ENCODE measurements at places on chromosomes 4 and X.

DNA sequence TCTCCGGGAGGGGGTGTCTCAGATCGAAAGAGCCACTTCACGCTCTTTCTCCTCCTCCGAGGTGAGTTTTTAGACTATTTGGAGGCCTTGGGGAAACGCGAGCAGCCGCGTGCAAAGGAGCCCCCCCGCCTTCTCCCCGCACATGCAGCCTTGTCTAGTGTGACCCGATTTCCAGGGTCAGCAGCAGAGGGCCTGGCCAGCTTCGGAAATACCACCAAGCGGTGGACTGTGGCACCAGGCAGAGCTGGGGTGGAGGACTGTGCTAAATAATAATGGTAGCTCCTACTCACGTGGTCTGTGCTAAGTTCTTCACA is 79.3 kb upstream of the BCOR start:
- no peaks in the 10 kb centered on the region for H3K27me3 ChIP-seq
- peak overlapping the region; percentile 59 for H3K27ac ChIP-seq
- no peaks in the 10 kb centered on the region for H3K36me3 ChIP-seq

DNA sequence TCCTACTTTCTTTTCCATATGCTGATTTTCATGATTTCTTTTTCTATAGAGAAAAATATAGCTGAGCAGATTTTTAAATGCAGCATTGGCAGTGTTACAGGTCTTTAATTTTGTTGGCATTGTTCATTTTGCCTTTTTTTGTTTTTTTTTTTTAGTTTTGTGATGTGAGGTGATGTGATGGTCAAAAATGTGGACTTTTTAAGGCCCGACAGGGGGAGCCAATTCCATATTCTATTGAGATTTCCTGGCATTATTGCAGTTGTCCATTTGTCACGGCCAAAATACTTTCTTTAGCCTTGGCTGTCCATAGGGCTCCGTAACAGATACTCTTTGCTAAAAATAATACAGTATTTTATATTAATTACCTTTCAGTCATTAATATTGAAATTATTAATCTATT is 47.8 kb downstream of the SLIT2 start:
- DNase-seq, result peak; percentile 42
- no peak overlapping the region for H3K4me3 ChIP-seq
- H3K27me3 ChIP-seq, result no peaks in the 10 kb centered on the region
- H3K4me1 ChIP-seq, result peaks cover 21% of the 10 kb centered on the region
- no peaks in the 10 kb centered on the region for H3K36me3 ChIP-seq
- no peak overlapping the region for H3K27ac ChIP-seq

GRCh38 chr4:115675719-115676118 is 562.3 kb upstream of the NDST4 start:
- H3K27me3 ChIP-seq, result no peaks in the 10 kb centered on the region
- H3K27ac ChIP-seq, result no peak overlapping the region
- H3K36me3 ChIP-seq, result no peaks in the 10 kb centered on the region
- peak overlapping the region; percentile 16 for H3K4me3 ChIP-seq
- H3K4me1 ChIP-seq, result peaks cover 24% of the 10 kb centered on the region

- peaks cover 22% of the 10 kb centered on the region for H3K4me1 ChIP-seq
- H3K4me3 ChIP-seq, result peak overlapping the region; percentile 69
- H3K27me3 ChIP-seq, result peaks cover 17% of the 10 kb centered on the region
- no peak overlapping the region for H3K27ac ChIP-seq
- H3K36me3 ChIP-seq, result no peaks in the 10 kb centered on the region
- no peak for DNase-seq
Observed at GRCh38 chr4:185211035-185211434, 1.6 kb downstream of the SNX25 start.

DNA sequence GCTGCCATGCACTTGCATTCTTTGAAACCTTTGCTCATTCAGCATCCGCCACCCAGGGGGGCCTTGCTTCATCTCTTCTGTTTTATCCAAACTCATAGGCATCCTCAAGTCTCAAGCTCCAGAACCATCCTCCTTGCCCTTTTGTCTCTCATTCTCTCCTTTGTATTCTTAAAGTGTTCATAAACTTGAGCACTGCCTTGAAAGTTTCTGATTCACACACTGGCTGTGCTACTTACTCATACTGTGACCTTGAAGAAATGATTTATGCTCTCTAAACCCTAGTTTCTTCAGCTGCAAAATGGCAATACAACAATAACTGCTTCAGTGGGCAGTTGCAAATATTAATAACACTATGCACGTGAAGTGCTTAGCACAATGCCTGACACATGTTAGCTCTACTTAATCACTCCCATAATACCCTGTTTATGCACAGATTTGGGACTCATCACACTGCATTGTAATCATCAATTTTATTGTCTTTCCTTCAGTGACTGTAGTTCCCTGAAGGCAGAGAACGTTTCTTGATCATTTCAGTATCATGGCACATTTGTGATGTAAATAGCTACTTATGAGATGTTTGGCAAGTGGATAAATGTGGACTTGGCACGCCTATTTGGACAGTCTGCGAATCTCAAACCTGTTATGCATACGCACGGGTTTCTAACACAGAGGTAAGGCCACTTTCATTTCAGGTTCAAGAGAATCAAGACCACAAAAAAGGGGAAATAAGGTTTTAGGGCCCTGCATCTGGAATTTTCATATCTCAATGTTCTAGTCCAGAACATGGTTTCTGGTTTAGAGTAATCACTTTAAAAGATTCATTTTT is 291.0 kb downstream of the LDB2 start:
- H3K36me3 ChIP-seq, result no peaks in the 10 kb centered on the region
- H3K4me1 ChIP-seq, result peaks cover 11% of the 10 kb centered on the region
- H3K27me3 ChIP-seq, result no peaks in the 10 kb centered on the region
- no peak overlapping the region for H3K27ac ChIP-seq
- H3K4me3 ChIP-seq, result no peak overlapping the region
- no peak for DNase-seq

DNA sequence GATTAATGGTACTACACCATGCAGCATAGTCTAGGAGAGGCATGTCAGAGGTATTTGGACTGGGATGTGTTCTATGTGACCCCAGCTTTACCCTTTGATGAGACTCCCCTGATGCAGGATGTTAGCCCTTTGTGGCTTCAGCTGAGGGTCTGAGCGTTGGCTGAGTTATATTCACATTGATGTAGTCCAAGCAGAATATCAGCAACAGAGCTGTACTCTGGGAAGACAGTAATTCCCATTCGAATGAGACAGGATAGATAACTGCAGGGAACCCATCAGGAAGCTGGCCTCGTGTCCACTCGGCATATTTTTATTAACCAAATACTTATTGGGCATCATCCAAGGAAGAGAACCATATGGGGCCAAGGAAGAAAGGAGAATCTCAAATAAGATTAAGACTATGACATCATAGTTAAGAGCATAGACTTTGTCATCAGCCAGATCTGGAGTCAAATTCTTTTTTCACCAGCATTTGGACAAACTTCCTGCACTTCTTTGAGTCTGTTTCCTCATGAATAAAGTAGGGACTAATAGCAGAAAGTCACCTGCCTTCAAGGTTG is 198.1 kb downstream of the SOWAHB start:
- no peak for DNase-seq
- no peak overlapping the region for H3K4me3 ChIP-seq
- H3K27ac ChIP-seq, result no peak overlapping the region
- H3K36me3 ChIP-seq, result no peaks in the 10 kb centered on the region

GRCh38 chr4:134320048-134320447 is 118.5 kb upstream of the PABPC4L start:
- no peaks in the 10 kb centered on the region for H3K4me1 ChIP-seq
- H3K4me3 ChIP-seq, result no peak overlapping the region
- no peaks in the 10 kb centered on the region for H3K36me3 ChIP-seq
- H3K27me3 ChIP-seq, result no peaks in the 10 kb centered on the region

DNA sequence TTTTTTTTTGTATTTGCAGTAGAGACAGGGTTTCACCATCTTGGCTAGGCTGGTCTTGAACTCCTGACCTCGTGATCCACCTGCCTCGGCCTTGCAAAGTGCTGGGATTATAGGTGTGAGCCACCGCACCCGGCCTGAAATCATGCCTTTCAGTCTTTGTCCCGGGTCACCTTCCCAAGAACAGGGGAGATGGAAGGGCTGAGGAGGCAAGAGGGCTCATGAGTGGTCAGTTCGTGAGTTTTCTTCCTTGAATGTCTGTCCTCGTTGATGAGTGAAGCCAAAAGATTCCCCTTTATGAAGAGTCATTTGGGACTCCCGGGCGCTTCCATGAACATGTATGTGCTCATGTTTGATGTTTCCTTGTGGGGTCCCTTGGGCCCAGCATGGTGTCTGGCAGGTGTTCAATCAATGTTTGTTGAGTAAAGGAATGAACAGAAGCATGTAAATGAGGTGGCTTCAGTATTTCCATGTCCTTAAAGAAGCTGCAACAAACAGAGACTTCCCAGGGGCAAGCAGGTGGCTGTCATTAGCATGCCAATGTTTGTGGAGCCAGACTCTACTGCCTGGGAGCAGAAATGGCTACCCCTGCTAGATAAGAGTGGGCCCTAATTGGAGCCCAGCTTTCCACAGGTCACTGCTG is 3.4 kb upstream of the SEPTIN6 start:
- no peaks in the 10 kb centered on the region for H3K4me1 ChIP-seq
- H3K4me3 ChIP-seq, result no peak overlapping the region
- no peaks in the 10 kb centered on the region for H3K27me3 ChIP-seq
- H3K36me3 ChIP-seq, result no peaks in the 10 kb centered on the region

DNA sequence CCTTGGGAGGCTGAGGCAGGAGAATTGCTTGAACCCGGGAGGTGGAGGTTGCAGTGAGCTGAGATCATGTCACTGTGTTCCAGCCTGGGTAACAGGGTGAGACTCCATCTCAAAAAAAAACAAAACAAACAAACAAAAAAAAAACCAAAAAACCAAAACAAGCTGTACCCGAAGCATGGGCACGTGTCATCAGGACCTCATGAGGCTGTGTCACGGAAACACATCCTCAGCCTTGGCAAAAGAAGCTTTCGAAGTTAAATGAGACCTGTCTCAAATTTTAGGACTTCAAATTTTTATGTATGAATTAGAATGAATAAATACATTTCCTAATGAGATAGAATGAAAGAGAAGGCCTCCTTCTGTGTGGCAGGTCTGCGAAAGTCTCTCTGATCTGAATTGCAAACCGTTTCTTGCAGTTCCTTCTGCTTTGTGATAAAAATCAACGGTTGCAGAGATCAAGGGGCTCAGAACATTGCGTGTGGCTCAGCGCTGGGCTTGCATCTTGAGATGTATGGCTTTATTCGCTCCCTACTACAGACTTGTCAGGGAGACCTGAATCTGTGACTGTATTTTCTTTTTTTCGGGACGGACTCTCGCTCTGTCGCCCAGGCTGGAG is 19.5 kb upstream of the CRLF2 start:
- no peak for DNase-seq
- no peak overlapping the region for H3K27ac ChIP-seq
- H3K4me3 ChIP-seq, result no peak overlapping the region
- no peaks in the 10 kb centered on the region for H3K27me3 ChIP-seq
- no peaks in the 10 kb centered on the region for H3K36me3 ChIP-seq

GRCh38 chr4:137333031-137333430 is 199.3 kb downstream of the PCDH18 start:
- no peaks in the 10 kb centered on the region for H3K36me3 ChIP-seq
- DNase-seq, result no peak
- H3K4me3 ChIP-seq, result no peak overlapping the region
- H3K4me1 ChIP-seq, result no peaks in the 10 kb centered on the region

Data from A673 (cell line).